ENCODE measurements at places on chromosomes 12 and 14.

GRCh38 chr14:67665868-67666267 lies 8.6 kb downstream of the VTI1B start:
- no peak for DNase-seq

GRCh38 chr12:15268309-15268708 lies 47.1 kb upstream of the RERG start:
- no peak for DNase-seq

- no peak for DNase-seq
Measured at GRCh38 chr14:29444805-29445204, 482.8 kb downstream of the PRKD1 start.

GRCh38 chr12:28313631-28314030 lies 123.4 kb downstream of the CCDC91 start:
- no peak for DNase-seq

GRCh38 chr14:104108570-104109541 lies 23.4 kb downstream of the ASPG start:
- no peak for DNase-seq

- DNase-seq: no peak
Measured at GRCh38 chr12:91119089-91119488, 7.8 kb upstream of the LUM start.

DNA sequence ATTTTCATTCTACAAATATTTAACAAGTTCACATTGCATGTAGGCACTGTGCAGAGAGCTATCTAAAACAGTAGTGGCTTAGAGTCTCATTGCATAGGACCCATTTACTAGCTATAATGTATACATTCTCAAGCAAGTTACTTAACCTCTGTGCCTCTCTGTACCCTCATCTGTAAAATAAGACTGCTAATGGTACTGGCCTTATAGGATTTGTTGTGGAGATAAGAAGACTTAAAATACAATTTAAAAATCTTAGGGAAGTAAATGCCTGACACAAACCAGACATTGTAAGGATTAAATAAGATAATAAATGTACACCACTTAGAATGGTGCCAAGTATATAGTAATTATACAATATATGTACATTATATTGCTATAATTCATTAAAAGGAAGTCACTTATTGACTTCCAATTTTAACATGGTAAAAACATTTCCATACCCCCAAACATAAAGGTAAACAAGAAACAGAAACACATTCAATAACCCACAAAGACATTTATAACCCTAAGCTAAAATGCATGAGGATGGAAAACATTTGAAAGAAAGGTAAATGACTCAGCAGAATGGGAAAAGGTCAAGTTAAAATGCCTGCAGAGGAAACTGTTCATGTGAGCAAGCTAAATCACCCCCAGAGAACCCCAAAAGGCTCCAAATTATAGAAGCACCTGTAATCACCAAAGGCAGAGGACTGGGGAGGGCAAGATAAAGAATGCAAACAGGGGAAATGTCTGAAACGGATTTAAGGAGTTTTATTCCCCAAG lies 30.8 kb downstream of the RPS6KA5 start:
- DNase-seq: no peak

DNA sequence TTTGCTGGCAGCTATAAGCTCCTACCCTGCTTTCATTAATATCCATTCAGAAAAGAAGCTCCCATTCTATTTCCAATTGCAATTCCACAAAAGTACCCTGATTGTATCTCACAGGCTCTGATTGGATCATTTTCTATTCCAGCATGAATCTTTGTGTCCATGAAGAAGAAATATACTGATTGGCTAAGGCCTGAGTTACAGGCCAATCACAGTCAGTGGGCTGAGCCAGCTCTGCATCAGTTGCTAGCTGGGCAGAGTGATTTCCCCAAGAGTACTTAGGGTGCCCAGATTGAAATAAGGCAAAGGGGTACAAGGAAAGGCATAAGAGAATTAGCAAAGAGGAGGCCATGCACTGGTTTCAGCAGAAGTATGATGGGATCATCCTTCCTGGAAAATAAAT lies 14.4 kb downstream of the ART4 start:
- no peak for DNase-seq

- no peak for DNase-seq
Measured at GRCh38 chr14:90615517-90616060, 200.6 kb downstream of the TTC7B start.

DNA sequence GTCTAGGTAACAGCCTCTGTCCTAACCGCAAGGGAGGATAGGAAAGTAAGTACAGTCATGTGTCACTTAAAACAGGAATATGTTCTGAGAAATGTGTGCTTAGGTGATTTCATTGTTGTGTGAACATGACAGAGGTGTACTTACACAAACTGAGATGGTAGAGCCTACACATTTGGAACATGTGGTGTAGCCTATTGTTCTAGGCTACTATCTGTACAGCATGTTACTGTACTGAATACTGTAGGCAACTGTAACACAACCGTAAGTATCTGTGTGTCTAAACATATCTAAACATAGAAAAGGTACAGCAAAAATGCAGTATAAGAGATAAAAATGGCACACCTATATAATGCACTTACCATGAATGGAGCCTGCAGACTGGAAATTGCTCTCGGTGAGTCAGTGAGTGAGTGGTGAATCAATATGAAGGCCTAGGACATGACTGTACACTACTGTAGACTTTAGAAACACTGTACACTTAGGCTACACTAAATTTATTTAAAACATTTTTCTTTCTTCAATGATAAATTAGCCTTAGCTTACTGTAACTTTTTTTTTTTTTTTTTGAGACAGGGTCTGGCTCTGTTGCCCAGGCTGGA lies 13.2 kb upstream of the MDM2 start:
- DNase-seq: no peak

DNA sequence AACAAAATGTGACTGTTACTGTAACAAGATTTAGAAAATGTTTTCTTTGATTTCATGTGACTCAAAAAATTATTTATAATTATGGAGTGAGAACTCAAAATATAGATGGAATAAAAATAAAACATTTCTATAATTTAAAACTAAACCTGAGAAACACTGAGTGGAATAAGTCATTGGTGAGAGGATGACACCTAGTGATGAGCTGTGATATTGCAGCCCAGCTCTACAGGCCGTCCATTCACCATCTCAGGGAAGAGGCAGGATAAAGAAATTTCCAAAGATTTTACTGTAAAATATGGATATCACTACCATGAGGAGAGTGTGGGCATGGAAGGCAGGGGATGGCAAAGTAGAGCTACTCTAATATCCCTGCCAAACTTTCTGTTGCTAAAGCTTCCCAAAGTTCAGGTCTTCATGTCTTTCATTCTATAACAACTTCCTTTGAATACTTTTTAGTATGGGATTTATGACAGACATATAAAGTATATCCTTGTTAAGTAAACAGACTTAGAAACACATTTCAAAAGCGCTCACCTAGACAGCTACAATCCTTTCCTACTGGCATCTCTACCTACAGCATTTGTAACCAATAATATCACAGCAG lies 308.0 kb downstream of the ITPR2 start:
- peak; percentile 29 for DNase-seq

GRCh38 chr12:82688035-82688501 lies 1.4 kb downstream of the TMTC2 start:
- DNase-seq: no peak

DNA sequence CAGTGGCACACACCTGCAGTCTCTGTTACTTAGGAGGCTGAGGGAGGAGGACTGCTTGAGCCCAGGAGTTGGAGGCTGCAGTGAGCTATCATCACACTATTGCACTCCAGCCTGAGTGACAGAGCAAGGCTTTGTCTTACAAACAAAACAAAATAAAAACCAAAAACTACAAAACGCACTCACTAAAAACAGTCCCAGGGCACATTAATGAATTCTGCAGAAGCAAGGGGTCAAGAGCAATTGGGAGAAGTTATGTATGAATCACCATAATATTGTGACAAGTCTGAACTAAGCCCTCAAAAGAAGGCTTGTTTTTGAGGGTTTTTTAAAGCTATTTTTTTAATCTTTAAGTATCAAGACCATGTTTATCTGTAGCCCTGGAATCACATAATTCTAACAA lies 201.1 kb downstream of the MED13L start:
- no peak for DNase-seq

GRCh38 chr12:119589097-119589496 lies 4.5 kb upstream of the TMEM233 start:
- DNase-seq: no peak

GRCh38 chr14:32327255-32327961 lies 1.7 kb upstream of the AKAP6 start:
- DNase-seq: no peak

GRCh38 chr14:22289570-22289969 lies 299.5 kb downstream of the DAD1 start:
- no peak for DNase-seq

GRCh38 chr12:14919455-14919854 lies 18.9 kb downstream of the ERP27 start:
- DNase-seq: no peak

- no peak for DNase-seq
Measured at GRCh38 chr14:102303664-102304063, 1.3 kb downstream of the MOK start.

- no peak for DNase-seq
Measured at GRCh38 chr14:98347686-98348085, 924.3 kb downstream of the BCL11B start.

DNA sequence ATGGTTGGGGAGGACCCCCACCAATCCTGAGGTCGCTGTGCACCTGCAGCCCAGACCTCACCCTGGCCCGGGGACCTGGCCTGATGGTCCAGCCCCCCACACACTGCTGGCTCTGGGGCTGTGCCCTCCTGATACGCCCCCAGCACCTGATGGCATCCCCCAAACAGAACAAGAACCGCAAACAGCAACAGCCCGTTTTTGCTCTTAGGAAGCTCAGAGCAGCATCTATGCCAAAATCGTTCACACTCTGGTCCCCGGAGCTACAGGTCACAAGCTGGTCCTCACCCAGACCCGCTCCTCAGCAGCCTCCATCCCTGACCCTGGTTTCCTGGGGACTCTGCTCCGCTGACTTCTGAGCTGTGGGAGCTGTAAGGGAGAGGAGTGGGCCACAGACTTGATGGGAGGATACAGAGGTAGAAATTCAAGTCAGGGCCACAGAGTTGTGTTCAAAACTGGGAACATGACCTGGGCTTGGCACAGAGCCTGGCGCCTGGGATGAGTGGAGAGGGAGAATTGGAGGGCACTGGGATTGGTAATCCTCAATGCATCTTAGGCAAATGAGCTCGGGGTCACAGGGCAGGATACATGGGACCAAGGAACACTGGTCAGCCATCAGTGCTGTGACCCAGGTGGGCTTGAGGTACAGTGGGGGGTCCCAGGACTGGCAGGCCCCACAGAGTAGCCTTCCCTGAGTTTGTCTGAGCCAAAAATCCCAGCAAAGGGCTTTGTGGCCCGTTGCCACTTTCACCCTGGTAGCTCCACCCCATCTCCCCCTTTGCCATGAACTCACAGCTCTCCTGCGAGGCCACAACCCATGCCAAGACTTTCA lies 170.9 kb upstream of the RTL1 start:
- peak; percentile 10 for DNase-seq

DNA sequence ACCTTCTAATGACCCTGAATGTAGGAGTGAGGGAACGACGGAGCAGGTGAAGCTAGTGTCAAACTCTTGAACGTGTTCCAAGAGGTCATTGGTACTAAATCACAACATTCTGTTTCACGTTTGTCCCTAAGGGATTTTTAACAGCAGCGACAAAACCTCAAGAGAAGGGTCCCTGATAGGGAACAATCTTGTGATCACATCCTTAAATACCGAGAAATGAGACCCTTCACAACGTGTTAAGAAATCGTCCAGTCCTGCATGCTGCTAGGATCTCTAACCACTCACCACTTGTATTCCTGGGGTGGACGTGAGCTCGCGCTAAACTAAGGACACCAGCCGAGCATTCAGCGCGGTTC lies 134.1 kb upstream of the KRAS start:
- DNase-seq: no peak

GRCh38 chr12:126204326-126204725 lies 1139.1 kb downstream of the AACS start:
- DNase-seq: no peak

DNA sequence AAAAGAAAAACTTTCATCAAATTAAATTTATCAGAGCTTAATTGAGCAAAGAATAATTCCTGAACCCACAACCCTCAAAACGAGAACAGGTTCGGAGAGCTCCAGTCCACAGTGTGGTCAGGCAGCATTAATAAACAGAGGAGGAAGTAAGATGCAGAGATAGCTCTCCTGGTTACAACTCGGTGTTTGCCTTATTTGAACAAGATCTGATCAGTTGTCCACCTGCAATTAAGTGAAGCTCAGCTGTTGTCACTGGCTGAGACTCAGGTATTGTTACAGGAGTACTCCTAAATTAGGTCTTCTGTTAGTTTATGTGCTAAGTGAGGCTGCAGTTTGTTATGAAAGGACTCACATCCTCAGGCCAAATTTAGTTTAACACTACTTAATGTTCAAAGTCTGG lies 451.4 kb upstream of the PDE3A start:
- no peak for DNase-seq

- peak; percentile 46 for DNase-seq
Measured at GRCh38 chr14:66624336-66624937, 116.5 kb downstream of the GPHN start.

GRCh38 chr14:38285962-38286361 lies 30.1 kb upstream of the CLEC14A start:
- no peak for DNase-seq

GRCh38 chr12:88577537-88577936 lies 2.7 kb downstream of the KITLG start:
- no peak for DNase-seq

DNA sequence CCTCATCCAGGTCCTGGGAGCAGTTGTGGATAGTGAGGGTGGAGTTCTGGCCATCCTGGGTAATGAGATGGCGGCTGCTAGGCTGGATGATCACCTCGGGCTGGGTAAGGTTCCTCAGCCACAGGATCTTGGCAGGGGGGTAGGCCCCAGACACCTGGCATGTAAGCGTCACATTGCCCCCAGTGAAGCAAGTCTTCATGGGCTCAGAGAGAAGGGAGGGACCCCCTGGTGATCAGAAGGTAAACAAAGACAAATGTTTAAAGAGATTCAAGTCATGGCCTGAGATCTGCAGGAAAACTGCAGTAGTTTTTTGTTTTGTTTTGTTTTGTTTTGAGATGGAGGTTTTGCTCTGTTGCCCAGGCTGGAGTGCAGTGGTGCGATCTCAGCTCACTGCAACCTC lies 12.8 kb upstream of the WSB2 start:
- DNase-seq: no peak

DNA sequence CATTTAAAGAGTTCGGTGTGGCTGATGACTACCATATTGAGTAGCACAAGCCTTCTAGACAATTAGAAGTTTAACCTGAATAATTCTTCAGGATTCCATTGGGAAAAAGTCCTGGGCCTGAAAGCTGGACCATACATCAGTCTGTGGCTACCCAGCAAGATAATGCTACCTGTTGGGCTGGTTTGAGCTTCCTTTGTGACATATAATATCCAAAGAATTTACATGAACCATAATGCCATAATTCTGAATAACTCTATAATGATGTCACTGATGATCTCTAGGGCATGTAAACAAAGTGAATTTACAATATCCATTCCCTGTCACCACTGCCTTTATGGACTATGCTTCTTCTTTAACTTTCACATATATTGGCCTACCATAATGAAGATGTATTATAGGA lies 3.8 kb upstream of the YBX3 start:
- no peak for DNase-seq

- DNase-seq: peak; percentile 61
Measured at GRCh38 chr12:14384783-14385638, 19.5 kb downstream of the ATF7IP start.

- DNase-seq: no peak
Measured at GRCh38 chr14:93686268-93686667, 102.0 kb downstream of the PRIMA1 start.

GRCh38 chr14:55794655-55795595 lies 214.9 kb downstream of the KTN1 start:
- DNase-seq: no peak

GRCh38 chr12:71162832-71163763 lies 5.3 kb upstream of the TSPAN8 start:
- no peak for DNase-seq

Data from stimulated activated CD8-positive, alpha-beta memory T cell treated with anti-CD3 and anti-CD28 coated beads, Interleukin-4, amount 100 ng/mL, for 48 hours (primary cell).